Nucleus accumbens (tissue), 56 donors: ENCODE measurements at places on chromosomes 3 and 15.

DNA sequence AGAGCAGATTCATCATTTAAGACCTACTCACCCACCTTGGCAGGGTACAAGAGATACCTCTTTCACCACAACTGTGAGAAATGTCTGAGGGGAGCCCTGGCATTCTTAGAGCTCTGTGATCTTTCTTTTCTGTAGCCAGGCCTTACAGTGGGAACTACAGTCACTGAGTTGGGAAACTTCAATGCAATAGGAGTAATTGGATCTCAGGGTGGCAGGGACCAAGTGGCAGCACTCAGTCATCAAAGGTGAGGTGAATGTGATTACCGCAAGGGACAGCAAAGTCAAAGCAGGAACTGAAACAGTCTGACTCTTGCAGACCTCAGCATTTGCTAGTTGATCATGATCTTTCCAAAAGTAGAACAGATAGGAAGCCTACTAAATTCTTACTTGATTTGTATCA lies 7.2 kb upstream of the MCF2L2 start:
- no peak for DNase-seq

GRCh38 chr3:137992592-137992991 lies 17.4 kb upstream of the CLDN18 start:
- DNase-seq = no peak

DNA sequence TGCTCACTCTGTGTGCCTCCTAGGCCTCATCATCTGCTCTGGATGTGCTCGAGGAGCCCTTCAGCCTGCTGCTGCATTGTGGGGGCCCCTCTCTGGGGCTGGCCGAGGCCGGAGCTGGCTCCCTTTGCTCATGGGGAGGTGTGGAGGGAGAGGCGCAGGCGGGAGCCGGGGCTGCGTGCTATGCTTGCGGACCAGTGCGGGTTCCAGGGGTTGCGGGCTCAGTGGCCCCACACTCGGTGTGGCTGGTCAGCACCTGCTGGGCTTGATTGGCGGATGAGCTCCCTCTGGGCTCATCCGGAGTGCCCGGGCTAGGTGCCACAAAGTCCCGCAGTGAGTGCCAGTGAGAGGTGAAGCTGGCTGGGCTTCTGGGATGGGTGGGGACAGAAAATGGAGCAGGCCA lies 264.2 kb downstream of the SI start:
- no peak for DNase-seq

DNA sequence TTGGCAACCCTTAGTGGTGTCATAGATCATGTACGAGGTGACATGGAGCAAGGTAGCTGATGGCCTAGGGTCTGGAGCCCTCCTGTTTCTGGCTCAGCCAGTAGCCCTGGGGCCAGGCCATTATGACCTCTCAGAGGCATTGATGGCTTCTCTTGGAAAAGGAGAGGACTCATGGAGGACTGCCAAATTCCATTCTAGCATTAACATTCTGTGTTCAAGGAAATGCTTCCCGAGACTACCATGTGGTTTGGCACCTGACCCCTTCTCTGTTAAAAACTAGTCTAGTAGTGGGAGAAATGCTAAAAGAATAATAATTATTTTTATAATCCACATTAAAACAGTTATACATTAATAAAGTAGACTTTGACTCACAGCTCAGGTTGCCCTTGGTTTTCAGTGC lies 40.2 kb upstream of the ADAMTSL3 start:
- no peak for DNase-seq
